Amniotic epithelial cell (primary cell): ENCODE measurements at places on chromosomes 16 and 17.

GRCh38 chr17:44919885-44920564 is 4.7 kb upstream of the GFAP start:
- DNase-seq = peak; percentile 68

GRCh38 chr16:21161211-21161610 is 2.7 kb downstream of the LDAF1 start:
- no peak for DNase-seq

DNA sequence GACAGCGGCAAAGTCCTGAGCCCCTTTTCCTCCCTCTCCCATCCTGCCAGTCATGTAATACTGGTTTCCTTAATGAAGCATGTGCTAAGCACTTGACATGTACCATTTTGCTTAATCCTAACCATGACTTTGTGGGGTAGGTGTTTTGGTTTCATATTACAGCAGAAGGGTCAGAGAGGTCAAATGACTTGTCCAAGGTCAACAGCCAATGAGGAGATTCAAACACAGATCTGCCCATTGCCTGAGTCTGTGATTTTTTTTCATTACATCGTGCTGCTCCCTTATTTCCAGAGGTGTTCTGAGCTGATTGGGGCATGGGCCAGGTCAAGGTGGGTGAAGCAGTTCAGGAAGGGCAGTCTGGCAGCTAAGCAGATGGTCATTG is 17.6 kb upstream of the PHF12 start:
- no peak for DNase-seq

DNA sequence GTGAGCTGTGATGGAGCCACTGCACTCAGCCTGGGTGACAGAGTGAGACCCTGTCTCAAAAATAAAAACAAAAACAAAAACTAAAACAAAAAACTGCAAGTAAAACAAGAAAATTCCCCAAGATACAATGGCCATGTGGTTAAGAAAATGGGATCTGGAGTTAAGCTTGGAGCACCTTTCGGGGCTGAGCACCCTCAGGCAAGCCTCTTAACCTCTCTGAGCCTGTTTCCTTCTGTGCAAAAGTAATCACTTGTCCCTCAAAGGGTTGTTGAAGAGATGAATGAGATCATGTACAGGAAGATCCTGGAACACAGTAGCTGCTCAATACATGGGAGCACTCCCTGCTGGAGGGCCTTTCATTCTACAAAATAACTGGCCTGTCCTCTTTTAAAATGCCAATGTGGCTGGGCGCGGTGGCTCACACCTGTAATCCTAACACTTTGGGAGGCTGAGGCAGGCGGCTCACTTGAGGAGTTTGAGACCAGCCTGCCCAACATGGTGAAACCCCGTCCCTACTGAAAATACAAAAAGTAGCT is 19.8 kb upstream of the KIFC3 start:
- DNase-seq = no peak

DNA sequence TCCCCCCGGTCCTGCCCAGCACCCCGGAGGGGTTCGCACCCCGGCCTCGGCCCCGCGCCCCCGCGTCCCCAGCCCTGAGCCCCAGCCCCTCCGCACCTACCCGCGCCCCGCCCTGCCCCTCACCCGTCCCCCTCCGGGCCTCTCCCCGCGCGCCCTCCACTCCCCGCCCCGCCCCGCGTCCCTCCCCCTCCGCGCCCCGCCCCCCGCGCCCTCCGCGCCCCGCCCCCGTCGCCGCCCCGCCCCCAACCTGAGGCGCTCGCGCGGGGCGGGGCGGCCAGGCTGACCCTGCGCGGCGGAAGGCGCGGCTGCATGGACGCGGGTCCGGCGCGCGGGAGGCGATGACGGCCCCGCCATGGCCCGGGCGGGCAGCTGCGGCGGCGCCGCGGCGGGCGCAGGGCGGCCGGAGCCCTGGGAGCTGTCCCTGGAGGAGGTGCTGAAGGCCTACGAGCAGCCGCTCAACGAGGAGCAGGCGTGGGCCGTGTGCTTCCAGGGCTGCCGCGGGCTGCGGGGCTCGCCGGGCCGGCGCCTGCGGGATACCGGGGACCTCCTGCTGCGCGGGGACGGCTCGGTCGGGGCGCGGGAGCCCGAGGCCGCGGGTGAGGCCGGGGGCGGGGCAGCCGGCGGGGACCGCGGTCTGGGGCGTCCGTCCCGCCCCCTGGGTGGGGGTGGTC is at the start of gene SPIRE2:
Gene SPIRE2 (plus strand): TSS at position 277 of the 671 bp plus-strand sequence. CDS start 76 bp downstream, at position 353.
- peak; percentile 67 for DNase-seq

DNA sequence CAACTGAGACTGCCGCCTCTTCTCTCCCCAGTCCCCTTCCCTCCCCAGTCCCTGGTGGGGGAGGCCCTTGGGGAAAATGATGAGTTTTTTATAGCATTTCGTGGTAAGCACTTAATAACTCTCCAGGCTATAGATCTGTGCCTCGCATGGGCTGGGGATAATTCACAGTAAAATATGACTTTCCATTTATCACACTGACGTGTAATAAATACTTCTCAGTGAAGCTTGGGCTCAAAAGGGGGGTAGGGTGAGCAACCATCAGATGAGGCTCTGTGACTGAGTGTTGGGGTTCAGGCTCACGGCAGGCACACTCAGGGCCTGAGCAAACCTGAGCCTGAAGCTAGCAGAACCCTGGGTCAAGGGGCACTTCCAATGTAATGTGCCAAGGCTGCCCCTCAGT is 101.6 kb downstream of the CCT6B start:
- no peak for DNase-seq
